ENCODE measurements at places on chromosomes 6 and 20.

DNA sequence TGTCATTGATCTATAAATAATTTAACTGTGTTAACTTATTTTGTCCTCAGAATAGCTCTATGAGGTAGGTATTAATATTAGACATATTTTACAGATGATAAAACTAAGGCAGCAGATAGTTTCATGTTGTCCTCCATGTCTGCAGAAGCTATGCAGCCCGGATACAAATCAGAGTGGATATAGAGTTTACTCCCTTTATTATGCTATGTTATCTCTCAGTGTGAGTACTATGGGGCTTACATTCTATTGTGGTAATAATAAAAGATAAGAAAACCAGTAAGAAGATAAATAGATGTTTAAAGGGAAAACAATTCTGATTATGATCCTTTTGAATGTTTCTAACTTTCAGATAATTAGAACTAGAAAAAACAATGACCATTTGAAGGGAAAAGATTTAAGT lies 979.8 kb upstream of the CITED2 start:
- no peak for DNase-seq

DNA sequence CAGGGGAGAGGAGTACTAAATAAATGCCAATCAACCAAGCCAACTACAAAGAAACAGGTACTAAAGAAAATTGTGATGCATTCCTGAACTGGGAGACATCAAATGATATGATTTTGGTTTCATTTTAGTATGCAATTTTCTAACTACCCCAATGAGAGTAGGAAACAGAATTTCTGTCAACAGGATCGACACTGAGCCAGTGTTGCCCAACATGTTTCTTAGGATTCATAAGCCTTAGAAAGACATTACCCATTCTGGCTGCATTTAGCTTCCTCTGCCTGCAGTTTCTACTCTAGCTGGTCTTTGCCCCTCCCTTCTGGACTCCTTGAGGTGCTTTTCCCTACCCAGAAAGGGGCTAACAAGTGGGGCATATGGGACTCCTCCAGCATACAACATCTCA lies 49.8 kb downstream of the KCTD20 start:
- DNase-seq, result no peak

DNA sequence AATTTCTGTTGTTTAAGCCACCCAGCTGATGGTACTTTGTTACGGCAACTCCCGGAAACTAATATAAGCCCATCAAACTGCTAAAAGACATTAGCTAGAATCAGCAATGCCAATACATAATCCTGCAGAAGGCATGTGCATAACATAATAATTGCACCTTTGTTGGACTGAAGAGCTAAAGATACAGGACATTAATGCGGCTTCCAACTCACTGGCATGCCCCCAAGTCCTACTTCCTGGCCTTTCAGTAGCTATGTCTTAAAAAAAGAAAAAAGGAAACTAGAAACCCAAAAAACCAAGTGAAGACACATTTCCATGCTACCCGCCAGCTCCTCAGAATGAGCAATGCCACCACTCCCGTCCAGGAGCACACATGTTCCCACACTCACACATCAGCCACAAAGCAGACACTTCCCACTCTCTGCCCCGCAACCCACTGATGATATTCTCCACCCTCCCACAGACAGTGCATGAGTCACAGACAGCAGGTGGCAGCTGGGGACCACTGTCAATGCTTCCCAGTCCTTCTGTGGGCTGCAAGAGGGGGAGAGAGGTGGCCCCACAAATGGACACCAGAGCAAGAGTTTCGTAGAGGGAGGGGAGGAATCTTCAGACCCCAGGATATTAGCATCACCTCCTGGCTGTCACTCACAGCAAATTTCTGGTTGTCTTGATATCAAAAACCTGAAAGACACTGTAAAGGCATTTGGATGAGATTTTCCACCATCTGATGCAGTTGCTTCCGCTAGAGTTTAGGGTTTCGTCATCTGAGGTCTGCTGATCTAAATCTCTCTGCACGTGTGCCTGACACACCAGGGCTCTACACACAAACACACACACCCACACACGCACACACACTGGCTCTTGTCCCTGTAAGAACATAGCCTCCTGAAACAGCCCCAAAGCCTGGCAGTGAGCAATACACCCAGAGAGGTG lies 32.8 kb downstream of the GFOD1 start:
- peak; percentile 32 for DNase-seq

- peak; percentile 88 for DNase-seq
Measured at GRCh38 chr20:5657190-5657875, 92.9 kb upstream of the SHLD1 start.

DNA sequence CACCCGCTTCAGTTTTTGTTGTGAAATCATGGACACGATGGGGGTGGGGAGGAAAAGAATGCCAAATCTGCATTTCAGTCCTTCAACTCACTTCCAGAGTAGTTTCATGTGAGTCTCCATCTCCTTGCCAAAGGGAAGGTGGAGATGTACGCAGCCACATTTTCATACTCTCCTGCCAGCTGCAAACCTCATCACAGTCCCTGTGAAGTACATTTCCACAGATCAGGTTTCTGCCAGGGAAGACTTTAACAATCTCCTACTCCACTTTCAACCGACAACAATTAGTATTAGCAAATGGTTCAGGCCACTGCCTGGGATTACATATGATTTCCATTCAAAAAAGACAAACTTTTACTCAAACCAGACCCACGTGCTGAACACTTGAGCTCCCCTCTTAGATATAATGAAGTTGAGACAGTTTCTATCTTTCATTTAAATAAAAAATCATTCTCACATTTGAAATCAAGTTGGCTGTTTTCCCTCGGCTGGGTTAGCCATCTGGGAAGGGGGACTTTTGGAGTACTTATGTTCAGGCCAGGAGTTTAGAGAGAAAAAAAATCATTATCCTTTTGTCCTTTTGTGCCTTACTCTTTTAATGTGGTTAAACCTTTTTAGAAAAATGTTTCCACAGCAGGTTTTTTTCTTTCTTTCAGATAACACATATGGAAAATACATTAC lies 51.0 kb upstream of the CEP162 start:
- DNase-seq, result no peak

DNA sequence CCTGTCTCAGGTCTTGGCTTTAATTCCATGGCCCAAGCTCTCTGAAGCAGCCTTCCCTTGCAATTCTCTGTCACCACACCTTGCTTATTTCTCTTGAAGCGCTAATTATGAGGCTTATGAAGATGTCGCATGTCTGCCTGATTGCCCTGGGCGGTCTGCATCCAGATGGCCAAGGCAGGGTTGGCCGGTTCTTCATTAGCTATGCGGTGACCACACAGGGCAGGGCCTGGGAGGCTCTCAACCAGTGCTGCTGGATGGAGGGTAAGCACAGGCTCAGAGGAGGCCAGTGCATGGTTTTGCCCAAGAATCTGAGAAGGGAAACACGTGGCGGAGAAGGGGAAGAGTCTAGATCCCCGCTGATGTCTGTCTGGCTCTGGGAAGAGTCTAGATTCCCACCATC lies 528.7 kb downstream of the CDH26 start:
- no peak for DNase-seq

DNA sequence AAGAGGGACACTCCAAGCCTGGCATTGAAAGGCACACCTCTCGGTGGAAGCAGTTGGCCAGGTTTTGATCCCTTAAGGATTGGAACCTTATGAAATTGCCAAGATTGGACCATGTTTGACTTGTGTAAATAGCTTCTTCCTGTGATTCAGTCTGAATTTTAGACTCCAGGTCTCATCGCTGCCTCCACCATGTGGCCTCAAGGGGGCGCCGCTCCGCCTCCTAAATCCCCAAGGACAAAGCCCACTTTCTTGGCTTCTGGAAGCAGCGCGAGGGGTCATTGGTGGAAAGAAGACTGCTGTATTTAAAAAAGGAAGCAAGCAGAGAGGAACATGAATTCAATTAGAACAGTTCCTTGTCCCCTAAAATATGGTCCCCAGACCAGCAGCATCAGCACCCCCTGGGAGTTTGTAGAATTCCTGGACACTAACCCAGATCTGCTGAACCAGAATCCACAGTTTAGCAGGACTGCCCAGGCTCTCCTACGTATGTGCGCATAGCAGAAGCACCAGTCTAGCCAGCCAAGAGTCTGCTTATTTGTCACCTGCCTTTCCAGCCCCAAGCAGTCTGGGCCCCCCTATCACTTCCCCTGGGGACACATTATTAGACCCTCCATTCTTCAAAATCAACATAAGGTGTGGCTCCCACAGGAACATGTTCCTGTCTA lies 108.5 kb downstream of the LY86 start:
- DNase-seq, result peak; percentile 89

DNA sequence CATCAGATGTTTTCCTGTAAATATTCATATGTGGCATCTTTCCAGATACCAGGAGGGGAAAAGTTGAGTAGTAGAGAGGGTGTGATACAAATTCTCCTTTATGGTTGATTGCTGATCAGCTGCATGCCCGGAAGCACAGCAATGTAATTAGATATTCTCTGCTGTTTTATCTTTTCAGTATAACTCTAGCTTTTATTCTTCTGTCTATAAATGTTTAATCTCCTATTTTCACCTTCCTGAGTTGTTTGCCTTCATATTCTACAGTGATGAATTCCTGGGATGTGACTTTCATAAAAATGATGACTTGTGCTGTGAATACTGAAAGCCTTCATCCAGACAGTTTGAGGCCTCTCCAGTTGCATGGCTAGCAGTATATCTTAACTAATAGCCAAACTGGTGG lies 53.7 kb downstream of the SH3BGRL2 start:
- DNase-seq, result no peak

GRCh38 chr6:110322874-110323242 lies 35.3 kb downstream of the METTL24 start:
- DNase-seq, result no peak

GRCh38 chr20:61746781-61747180 lies 318.9 kb downstream of the TAF4 start:
- no peak for DNase-seq

GRCh38 chr6:31546339-31546957 lies at the start of gene ATP6V1G2:
ATP6V1G2 (minus strand) TSS chr6:31546608; CDS start chr6:31546559, 49 bp downstream.
- DNase-seq, result peak; percentile 89

GRCh38 chr20:15496501-15497039 lies 1076.7 kb downstream of the KIF16B start:
- no peak for DNase-seq

DNA sequence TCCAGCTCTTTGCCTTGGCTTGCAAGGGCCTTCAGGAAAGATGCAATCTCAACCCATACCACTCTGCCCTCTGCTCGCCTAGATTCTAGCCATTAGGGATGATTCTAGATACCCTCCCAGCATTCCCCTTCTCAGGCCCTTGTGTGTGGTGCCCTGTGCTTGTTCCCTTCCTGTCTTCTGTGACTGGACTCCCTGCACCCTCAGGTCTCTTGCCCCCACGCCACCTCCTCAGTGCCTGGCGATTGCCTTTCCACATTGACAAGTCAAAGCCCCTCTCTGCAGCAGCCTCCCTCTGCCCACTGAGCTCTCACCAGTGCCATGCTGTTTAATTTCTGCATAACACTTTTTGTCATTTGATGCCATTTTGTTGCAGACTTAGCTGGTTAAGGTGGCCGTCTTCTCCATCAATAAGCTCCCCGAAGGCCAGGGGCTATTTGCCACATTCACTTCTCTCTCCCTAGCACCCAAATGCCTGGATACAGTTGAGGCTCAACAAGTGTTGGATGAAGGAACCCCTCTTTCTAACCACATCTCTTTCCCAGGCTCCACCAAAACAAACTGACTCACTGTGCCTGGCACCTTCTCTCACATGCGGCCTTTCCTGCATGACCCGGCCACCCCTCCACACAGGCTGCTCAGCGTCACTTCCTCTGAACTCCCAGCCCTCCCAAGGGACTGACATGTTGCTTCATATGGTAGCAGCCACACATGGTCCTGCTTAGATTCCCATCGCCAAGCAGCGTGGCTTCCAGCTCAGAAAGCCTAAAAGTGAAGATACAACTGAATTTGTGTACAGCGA lies 4.6 kb upstream of the TXNDC5 start:
- DNase-seq, result no peak

DNA sequence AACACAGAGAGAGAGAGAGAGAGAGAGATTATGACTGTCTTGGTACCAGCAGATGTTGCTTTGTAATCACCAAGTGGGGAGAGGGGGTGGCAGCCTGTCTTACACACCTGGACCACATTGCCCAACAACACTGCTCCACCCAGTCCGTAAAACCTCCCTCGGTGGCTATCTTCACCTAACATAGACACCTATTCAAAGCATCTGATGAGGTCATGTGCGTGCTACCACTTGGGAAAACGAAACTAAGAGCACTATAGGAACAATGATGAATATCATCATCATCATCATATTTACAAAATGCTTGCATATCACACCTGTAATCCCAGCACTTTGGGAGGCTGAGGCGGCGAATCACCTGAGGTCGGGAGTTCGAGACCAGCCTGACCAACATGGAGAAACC lies 24.1 kb upstream of the SALL4 start:
- no peak for DNase-seq

GRCh38 chr6:34378470-34378869 lies 14.0 kb downstream of the NUDT3 start:
- no peak for DNase-seq

- DNase-seq, result no peak
Measured at GRCh38 chr20:32554965-32555289, 30.2 kb downstream of the NOL4L start.

DNA sequence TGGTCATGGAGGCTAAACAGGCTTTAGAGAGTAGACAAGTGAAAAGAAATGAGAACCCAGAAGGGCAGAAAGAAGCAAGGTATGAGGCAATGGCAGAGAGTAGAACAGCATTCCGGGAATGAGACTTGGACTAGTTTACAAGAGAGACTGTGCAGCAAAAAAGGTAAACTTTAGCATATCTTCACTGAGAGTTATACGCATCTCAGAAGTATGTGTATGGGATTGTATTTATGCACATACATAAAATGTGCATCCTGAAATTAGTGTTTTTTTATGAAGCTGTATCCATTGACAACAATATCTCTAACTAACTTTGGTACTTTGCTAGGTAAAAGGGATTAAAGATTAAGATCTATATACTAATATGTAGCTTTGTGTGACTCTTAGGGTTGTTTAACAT lies 753.6 kb downstream of the BCKDHB start:
- no peak for DNase-seq

GRCh38 chr6:111864138-111865048 lies 8.9 kb downstream of the FYN start:
- no peak for DNase-seq

DNA sequence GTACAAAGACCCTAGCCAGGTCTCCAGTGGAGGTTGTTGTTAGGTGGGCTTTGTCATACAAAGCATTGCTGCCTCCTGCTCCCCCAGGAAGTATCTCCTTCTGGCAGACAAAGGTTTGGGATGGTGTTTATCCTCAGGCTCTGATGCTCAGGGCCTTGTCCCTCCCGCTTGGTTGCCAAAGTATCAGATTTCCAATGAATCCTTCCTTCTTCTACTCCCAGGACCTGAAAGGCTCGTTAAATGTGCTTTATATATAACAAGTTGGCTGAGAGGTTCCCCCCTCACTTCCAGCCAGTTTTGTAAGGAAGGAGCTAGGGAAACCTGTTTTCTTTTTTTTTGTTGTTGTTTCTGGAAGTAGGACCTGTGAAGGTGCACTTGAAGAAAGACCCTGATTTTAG lies 14.4 kb downstream of the PTK7 start:
- DNase-seq, result no peak

GRCh38 chr6:167791091-167791779 lies 35.5 kb upstream of the AFDN start:
- DNase-seq, result no peak

DNA sequence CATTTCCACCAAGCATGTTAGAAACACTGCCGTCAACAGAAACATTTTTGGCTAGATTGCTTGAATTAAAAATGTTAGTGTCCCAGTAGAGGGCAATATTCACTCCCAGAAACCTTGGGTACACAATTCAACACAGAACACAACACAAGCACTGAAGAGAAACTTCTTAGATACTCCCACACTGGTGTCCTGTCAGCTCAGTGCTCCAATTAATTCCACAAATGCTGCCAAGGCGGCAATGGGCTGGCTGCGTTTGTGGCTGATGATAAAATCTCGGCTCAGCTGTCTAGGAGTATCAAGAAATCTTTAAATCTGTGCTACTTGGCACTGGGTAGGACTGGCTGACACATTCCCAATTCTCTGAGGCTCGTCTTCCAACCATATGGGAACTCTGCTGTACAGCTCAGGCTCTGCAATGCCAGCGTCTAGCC lies 39.3 kb downstream of the BEND3 start:
- no peak for DNase-seq

Measured in stomach (tissue), 19 donors.